ENCODE measurements at places on chromosomes 7 and 10. TPM values are rescaled to one million over a fixed set of nuclear protein-coding genes. Genes with fewer than 3 reads are reported as not detected.

Gene RAB19
- total RNA-seq: not detected

Gene OPALIN
- total RNA-seq: not detected

Gene GPRIN2
- not detected for total RNA-seq

Gene TBX20
- not detected for total RNA-seq

Gene DRGX
- total RNA-seq: not detected

Gene LIPJ
- total RNA-seq: not detected

GRCh38 chr7:77866786-77867536, 68.4 kb downstream of the PHTF2 start:
- DNase-seq: no peak

GRCh38 chr10:308572-309085, 173.4 kb downstream of the ZMYND11 start:
- no peak for DNase-seq

DNA sequence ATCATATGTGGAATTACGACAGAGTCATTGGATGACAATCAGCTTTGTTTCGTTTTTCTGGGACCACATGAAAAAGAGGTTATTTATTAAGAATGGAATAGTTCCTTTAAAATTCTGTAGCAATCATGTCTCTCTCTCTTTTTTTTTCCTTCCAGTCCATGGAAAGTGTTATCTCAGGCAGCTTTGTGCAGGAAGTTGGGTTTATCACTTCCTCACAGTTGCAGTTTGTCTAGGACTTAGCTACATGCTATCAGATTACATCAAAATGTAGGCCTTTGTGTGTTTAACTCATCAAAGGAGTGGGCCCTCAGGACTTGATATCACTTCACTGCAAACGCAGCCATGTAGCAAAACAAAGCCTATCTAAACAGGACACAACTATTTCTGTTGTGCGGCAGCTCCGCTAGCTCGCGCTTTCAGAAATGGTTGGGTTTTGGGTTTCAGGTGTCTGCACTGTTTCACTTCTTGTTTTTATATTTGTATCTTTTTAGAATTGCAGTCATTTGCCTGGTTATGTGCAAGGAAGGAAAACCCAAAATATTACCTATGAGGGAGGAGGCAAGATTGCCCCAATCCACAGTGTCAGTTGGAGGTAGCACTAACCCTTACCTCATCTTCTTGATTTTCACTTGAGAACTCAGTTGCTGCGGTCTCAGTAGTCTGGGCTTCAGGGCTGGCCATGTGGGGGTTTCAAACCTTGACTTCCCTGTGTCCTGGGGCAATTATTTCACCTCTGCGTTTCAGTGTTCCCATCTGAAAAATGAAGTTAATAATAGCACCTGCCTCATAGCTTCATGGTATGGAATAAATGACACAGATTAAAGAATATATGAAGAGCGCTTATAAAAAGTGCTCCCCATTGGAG, 66.7 kb downstream of the HHEX start:
- no peak for DNase-seq

GRCh38 chr7:99997545-99998137, 17.8 kb upstream of the ZKSCAN1 start:
- DNase-seq: no peak

DNA sequence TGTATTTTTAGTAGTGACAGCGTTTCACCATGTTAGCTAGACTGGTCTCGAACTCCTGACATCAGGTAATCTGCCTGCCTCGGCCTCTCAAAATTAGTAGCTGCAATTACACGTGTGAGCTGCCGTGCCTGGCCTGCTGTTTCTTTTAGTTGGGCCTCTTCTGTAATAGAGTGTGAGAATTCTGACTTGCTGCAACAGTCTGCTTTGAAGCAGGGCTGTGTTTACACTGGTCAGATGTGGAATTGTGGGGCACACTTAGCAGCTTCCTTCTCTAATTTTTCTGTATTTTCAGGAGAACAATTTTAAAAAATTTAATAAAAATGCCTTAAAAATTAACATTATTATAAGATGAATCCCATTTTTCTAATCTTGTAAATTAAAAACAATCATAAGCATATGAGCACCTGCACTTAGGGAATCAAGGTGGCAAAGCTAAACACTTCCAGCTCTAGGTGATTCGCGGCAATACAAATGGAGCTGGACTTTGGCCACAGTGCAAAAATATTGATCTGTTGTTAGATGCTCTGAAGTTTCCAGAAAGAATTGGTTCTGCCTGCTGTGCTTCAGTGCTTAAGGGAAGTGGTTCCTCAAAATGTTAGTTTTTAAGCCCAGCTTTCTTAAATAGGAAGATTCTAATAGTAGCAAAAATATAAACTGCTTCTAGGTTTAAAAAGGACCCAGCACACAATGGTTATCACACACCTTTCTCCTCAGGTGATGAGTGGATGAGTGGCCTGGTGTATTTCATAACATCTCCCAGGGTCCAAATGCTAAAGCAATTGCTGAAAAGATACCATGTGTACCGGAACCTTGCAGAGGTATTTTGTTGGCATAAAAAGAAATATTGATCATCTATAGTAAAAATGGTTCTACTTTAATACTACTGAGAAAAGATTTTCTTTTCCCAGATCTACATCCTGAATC, 63.5 kb upstream of the ATRNL1 start:
- DNase-seq: no peak

DNA sequence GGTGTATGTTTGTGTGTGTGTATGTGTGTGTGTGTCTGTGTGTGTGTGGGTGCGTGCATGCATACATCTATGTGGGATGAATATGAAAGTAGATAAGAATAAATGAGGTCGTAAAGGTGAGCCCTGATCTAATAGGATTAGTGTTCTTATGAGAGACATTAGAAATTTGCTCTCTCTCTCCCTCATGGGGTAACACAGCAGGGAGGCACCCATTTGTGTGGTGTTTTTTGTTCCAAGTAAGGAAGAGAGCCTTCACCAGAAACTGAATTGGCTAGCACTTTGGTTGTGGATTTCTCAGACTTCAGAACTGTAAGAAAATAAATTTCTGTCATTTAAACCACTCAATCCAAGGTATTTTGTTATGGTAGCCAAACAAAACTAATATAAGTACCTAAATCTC, 353.7 kb upstream of the CHRM2 start:
- DNase-seq: no peak

GRCh38 chr10:20093600-20093999, 277.4 kb downstream of the PLXDC2 start:
- no peak for DNase-seq

DNA sequence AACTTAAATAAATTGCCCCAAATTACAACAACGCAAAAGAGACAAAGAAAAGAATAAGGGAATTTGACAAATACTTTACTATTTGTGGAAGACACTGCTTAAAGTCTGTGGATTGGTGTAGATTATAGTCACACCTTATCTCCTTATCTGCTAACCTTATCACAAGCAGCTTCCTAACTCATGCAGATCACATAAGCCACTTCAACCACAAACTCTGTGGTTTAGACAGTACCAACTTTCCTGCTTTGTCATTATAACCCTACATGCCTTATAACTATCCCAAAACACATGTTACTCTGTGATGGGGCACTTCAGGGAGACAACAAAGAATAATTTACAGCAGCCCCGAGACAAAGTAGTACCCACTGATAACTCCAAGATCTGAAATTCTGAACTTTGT, 41.5 kb upstream of the PPP3CB start:
- no peak for DNase-seq

DNA sequence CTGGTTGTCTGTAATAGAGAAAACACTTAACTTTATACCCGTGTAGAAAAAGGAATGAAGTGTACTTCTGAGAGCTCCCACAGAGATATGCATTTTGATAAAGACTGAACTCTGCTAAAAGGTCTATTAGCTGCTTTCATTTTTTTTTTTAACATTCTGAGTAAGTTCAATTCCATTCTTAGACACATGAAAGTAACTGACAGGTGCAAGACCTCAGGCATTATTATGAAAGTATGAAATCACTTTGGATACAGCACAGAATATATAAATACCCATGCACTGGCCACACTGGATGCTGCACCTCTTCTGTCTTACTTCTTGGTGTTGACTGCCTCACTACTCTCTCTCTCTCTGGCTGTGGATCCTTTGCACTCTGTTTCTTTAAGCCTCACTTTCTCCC, 46.2 kb downstream of the VWDE start:
- DNase-seq: peak; percentile 36

DNA sequence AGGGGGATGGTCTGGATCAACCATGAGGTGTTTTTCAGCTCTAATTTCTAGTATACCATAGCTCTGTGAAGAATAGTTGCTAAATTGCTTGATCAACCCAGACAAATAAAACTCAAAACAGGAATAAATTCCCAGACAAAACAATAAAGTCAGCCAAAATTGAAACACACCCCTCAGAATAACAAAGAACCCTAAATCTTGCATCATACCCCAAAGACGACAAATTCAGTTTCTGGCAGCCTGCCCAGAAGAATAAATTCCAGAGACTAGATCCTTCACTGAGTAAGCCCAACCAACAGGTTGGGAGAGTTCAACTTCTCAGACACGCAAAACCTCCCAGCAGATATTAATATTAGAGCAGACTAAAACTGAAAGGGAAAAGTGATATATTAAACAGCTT, 11.2 kb upstream of the SEM1 start:
- DNase-seq: peak; percentile 62

DNA sequence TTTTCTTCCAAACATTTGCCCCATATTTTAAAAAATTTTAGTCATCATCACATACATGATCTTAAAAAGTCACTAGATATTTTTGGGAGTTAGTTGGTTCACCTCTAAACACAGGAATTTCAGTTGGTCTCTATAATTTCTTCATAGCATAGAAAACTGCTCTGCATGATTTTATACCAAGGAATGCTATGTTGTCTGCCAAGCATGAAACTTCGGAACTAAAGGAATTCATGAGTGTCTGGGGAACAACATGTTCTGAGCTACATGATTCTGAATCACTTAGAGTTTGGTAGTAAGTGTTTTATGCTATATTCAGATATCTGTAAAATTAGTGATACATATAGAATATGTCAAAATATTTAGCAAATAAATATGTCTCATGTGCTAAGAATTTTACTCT, 957.8 kb downstream of the GATA3 start:
- peak; percentile 30 for DNase-seq

- DNase-seq: no peak
These were observed 136.2 kb upstream of the FZD8 start for GRCh38 chr10:35778306-35778705.

DNA sequence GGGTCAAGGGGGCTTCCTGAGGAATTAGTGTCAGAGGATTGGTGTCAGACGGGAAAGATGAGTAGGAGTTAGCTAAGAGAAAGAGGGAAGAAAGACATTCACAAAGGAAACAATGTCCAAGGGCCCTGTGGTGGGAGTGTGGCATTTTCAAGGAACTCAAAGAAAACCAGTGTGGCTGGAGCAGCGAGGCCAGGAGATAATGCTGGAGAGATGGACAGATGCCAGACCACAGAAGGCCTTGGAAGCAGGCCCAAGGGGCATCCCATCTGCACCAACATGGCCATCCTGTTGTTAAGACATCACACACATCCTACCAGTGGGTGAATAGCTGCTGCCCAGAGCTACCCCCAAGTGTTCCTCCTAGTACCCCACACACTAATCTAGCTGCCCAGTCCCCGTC, 36.1 kb upstream of the CUL1 start:
- peak; percentile 71 for DNase-seq

DNA sequence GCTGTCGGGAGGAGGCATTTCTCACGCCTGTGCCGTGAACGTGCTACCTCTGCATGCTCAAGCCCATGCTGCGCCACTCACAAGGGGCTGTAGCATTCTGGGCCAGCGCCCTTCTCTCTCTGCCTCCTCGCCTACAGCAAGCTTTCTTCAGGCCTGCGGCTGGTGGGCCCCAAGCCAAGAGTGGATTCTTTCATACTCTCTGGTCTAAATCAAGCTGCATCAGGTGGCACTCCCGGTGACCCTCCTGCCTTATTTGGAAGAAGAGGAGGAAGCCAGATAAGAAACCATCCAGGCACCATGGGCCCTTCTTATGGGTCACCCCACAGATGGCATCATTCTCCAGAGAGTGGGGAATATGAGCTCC, 86.7 kb upstream of the DUSP5 start:
- DNase-seq: peak; percentile 80

DNA sequence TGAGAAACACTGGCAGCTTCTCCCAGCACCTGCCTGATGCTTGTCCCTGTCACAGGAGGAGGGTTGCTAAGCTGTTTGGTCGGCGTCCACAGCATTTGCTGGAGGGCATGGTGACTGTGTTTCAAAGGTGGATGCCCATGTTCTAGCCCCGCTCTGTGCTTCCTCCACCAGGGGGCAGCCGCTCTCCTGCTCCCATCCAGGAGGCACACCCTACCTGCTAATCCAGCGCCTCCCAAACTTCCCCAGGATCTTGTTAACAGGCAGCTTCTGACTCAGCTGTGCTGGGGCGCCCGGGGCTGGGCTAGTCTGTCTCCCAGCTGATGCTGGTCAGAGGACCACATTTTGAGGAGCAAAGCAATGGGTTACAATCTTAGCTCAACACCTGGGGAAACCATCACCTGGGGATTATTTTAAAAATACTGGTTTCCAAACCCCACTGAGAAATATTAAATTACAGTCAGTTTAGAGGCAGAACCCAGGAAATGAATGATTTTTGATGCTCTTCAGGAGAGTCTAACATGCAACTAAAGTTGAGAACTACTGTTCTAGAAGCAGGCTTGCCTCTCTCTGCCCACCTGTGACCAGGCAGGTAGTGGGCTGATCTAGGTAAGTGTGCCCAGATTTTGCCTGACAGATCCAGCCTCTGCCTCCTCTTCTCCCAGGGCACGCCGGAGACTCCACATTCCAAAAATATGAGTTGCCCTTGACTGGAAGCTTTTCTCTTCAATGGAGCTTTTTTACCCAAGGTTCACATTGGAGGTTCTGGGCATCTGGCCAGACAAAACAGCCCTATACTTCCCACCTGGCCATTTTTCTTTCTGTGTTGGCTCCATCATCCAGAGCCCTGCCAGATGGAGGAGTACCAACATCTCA, 92.7 kb upstream of the GPR26 start:
- peak; percentile 17 for DNase-seq

- DNase-seq: no peak
These were observed 102.2 kb downstream of the AHCYL2 start for GRCh38 chr7:129327076-129327475.

DNA sequence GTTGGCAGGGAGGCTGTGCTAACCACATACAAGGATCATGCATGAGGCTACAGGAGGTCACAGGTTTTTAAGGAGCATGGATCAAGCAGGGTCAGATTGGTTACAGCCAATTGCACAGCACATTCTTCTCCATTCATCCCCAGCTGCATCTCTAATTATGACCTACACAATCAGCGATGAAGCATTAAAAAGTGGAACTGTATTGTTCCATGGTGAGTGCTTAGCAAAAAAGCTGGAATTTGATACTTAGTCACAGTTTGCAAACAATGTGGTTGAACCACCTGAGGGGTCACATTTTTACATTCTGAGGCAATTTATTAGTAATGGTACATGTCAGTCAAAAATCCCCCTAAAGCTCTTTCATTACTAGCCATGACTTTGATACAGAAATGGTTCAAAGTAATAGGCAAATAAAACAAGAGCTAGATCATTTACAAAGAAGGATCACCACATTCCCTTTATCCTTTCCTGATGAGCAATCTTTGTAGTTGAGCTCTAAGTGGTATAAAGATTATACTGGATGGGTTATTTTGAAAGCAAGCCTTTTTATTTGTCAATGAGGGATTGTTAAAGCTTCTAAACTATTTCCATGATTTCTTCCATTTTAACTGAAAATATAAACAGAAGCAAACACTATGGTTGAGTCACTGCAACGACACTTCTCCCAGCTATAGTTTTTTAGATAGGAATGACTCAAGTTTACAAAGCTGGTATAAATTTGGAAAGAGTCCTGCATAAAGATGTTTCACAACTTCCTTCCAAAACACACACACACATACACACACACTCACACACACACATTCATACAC, 217.8 kb upstream of the SEMA3A start:
- peak; percentile 31 for DNase-seq

All from myocyte (in vitro differentiated cells).